ENCODE measurements at places on chromosomes 6 and 20.

DNA sequence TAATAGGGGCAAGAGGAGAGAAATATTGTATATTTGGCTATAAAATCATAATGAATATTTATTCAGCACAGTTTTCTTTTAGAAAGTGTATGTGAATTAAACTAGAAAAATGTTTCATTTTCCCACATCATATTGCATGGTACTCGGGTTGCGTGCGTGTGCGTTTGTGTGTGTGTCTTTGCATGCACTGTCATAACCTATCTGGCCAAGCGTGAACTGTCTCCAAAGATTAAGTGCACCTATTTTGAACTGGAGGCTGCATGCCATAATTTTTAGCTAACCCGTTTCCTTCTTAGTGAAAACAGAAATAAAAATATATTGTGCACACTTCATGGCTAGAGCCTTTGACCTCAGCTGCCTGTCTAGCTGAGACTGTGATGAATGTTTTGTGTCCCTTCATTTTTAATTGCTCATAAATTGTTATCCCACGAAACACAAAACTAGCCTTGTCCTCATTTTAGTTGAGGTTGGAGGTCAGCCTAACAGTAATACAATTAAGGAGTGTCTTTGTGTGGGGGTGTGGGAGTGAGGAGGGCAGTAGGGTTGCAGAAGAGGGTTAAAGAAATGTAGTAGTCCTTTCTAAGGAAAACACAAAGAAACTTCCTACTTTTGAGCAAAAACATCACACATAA lies 336.1 kb upstream of the POU3F2 start:
- no peak for DNase-seq

DNA sequence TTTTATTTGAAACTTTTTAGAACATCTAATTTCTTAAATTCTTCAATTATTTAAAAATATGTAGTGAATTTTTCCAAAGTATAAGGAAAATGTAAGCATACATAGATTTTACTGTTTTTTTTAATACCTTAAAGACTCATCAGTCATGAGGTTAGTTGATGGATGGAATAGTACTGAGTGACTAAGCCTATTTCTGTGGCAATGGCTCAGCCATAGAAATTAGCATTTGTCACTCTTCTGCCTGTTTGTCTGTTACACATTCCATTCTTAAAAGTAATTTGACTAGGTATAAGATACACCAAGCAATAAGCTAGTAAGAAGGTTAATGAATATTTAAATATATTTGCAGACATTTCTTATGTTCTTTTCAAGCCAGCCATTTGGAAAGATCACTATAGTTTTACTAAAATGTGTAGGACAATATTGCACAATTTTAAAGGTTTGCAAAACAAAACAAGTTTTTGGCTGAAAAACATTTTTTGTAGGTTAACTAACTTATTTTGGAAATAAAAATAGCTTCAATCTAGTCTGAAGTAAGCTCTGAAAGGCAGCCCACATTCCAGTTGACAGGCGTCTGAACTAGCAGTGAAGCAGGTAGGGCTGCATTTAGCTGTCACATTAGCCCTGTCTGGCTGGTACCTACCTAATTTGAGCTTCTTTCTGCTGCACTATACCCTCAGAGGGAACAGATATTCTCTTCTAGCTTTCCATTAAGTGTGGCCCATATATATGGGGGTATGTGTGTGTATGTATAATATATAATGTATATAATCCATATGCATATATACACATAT lies 385.7 kb downstream of the GRIK2 start:
- no peak for DNase-seq

- no peak for DNase-seq
Measured at GRCh38 chr6:85568411-85568810, 25.2 kb downstream of the SNX14 start.

DNA sequence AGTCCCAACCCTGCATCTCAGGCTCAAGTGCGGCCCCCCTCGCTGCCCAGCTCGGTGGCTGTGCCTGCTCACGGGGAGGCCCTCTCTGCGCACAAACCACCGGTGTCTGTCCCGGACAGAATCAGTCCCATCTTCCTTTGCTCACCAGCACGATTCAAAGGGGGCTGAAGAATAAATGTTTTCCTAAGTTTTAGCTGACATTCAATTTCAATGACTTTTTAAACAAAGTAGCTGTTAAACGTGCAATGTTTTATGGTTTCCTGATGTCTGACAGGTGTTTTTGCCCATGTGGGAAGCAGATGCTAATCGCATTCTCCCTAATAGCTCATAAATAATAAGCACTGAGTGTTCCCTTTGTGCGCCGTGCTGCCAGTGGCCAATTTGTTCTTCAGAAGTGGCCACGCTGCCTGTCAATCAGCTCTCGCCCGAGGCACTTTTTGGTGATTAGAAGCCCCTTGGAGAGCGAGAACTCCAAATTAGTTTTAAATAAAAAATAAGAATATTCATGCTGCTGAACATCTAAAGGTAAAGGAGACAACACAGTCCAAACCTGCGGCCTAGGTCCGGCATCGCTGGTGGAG lies 26.3 kb downstream of the BHLHE23 start:
- DNase-seq = peak; percentile 38

GRCh38 chr20:58577871-58578598 lies 62.8 kb upstream of the APCDD1L start:
- DNase-seq = no peak

GRCh38 chr6:91268941-91269340 lies 682.1 kb upstream of the MAP3K7 start:
- DNase-seq = no peak

DNA sequence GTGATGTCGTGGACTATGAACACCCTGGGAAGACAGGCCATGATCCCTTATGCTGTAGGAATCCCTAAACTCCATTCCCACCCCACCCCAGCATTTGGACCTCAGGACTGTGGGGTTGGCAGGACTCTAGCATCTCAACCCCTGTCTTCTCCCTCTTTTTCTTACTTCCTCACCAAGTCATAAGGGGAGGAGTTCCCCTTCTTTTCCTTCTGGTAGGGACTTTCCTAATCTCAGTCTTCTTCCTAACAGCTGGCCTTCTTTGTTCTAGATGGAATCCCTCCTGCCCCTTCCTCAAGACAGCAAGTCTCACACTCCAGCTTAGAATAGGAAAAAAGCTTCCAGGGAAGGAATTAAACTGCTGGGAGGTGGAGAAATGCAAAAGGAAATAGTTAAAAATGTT lies 2.3 kb upstream of the SIRPB2 start:
- no peak for DNase-seq

- DNase-seq = no peak
Measured at GRCh38 chr6:126076992-126077664, 90.8 kb downstream of the TRMT11 start.

DNA sequence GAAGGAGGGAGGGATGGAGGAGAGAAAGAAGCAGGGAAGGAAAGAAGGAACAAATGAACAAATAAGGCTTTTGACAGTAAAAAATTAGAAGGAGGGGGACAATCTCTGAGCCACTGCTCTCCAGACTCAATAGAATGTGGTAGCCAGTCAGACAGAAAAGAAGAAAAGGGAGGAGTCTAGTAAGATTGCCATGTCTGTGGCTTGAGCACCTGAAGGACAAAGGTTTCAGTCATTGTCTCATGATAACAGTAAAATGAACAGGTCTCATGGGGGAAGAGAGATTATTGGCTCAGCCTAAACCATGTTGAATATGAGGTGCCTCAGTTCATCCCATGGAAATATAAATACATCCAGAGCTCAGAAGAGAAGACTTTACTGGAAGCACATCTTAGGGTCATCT lies 14.0 kb upstream of the LOC128125822 start:
- no peak for DNase-seq

DNA sequence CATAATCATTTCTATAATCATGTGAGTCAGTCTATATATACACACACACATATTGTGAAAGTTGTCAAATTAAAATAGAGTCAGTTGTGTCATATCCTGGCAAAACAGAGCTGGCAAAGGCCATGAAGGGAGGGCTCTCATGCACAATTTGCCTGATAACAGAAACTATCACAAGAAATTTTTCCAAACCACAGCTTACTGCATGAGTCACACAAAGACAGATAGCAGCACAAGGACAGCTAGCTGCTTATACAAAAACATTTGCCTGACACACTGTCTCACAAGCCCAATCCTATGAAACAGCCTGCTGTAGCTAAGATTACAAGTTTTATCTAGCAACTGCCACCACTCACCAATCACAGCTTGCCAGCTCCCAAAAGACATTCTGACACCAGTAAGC lies 848.5 kb upstream of the MAN1A1 start:
- no peak for DNase-seq

- DNase-seq = no peak
Measured at GRCh38 chr20:4770026-4770425, 48.3 kb downstream of the PRND start.

- DNase-seq = no peak
Measured at GRCh38 chr6:167150941-167151549, 6.7 kb downstream of the GPR31 start.

GRCh38 chr20:40322941-40323340 lies 366.1 kb downstream of the MAFB start:
- no peak for DNase-seq

GRCh38 chr6:18893540-18894269 lies 506.6 kb downstream of the RNF144B start:
- no peak for DNase-seq

DNA sequence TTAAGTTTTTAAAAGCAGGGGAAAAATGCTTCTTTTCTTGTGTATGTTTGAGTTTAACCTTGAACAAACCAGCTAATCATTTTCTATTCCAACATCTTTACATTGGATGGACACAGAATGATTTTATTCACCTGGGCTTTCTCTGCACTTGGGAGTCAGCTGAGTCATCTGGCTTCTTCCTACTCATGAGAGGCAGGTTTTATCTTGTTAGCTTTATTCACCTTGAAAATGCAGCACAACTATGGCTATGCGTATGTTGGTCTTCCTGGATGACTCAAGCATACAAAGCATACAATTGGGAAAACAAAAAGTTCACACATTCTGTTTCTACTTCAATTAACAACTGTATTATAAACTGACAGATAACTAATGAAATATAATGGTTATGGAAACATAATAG lies 737.7 kb downstream of the FRK start:
- no peak for DNase-seq

DNA sequence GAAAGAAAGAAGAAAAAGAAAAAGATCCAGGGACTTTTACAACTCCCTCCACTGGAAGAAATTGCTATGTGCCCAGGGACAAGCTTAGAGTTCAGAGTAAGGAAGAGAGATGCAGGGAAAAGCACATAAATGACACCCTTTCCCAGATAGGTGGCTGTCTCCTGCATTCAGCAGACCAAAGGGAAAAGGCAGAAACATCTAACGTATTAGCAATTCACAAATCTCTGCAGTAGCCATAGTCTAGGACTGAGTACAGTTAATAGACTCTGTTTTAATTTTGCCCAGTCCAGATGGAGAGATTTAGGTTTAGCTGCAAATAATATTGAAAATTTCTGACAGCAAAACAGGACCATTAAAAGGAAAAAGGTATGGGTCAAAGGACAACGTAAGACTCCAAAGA lies 71.3 kb upstream of the TNFRSF21 start:
- no peak for DNase-seq

DNA sequence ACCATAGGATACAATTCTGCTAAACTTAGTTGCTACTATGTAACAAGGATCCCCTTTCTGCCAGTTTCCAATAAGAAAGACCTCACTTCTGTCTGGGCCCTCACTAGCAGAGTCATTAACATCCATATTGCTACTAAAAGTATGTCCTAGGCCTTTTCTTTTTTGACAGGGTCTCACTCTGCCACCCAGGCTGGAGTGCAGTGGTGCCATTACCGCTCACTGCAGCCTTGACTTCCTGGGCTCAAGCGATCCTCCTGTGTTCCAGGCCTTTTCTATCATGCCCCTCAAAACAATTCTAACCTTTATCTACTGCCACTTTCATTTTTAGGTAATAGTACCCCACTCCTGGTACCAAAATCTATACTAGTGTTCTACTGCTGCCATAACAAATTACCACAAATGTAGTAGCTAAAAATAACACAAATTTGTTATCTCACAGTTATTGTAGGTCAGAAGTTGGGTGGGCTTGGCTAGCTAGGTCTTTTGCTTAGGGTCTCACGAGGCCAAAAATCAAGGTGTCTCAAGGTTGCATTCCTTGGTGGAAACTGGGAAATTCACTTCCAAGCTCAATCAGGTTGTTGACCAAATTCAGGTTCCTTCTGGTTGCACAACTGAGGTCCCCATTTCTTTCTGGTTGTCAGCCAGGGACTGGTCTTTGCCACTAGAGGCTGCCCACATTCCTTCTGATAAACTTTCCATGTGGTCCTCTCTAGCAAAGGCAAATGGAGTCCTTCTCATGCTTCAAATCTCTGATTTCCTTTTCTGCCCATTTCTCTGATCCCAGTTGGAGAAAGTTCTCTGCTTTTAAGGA lies 3.0 kb downstream of the CSNK2A1 start:
- DNase-seq = no peak

DNA sequence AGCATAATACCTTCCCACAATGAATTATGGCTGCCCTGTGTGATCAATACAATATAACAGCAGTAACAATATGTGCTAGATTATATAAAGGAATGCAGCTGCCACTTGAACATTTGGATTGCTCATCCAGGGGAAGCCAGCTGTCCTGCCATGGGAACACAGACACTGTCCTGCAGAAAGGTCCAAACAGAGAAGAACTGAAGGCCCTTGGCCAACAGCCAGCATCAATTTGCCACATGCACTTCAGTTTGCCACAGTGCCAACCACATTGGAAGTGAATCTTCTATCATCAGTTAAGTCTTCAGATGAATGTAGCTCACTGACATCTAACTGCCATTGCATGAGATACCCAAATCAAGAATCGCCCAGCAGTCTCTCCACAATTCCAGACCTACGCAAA lies 332.4 kb downstream of the PRKN start:
- DNase-seq = no peak

DNA sequence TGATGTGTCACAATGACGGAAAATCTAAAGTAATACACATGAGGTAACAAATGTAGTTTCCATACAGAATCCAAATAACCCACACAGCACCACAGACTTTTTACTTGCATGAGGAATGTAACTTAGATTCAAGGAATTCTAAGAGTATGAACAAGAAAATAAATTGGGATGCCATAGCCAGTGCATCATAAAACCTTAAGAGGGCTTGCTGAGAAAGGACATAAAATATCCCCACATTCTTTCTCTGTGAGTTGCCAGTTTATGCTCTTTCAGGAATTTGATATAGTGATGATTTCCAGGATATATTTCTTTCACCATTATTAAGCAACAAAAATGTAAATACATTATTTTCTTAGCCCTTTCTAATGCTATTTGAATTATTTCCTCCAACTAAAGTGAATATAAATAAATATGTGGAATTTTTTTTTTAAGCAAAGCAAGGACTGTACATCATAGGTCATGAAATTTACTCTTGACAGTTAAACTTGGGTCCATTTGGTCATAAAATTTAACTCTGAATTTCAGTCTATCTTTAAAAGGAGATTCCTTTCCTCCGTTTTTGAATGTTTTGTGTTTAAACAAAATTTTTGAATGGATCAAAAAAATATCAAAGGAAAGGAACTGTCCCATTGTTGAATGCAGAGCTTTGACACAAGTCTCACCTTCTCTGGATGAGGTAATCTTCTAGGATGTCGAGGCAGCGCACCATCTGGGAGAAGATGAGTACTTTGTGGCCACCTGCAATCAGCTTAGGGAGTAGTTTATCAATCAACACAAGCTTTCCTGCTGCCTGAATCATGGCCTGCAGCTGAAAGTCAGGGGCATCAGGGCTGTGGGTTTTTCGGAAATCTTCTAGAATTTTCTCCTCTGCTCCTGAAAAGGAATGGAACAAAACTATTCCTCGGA lies 116.3 kb upstream of the EMILIN3 start:
- no peak for DNase-seq

GRCh38 chr6:18380158-18380836 lies 6.9 kb upstream of the RNF144B start:
- DNase-seq = no peak

GRCh38 chr6:44742201-44742600 lies 354.7 kb downstream of the CDC5L start:
- no peak for DNase-seq
